ENCODE measurements at places on chromosomes 7 and 10. TPM values are rescaled to one million over a fixed set of nuclear protein-coding genes. Genes with fewer than 3 reads are reported as not detected.

The RADIL gene
- 1.5 TPM for total RNA-seq

The METTL27 gene
- 2.5 TPM for total RNA-seq

The VIPR2 gene
- 0.06 TPM for total RNA-seq

The UNCX gene
- not detected for total RNA-seq

The GSTK1 gene
- total RNA-seq = 87.4 TPM

The PILRA gene
- not detected for total RNA-seq

The GHRHR gene
- total RNA-seq = not detected

The PLEKHA1 gene
- 19.9 TPM for total RNA-seq

The SYCE1 gene
- 0.19 TPM for total RNA-seq

The TDRD1 gene
- total RNA-seq = 1.9 TPM

The POR gene
- total RNA-seq = 91.3 TPM

The STYXL1 gene
- 44.9 TPM for total RNA-seq

The COL28A1 gene
- 0.13 TPM for total RNA-seq

The SEPHS1 gene
- 27.9 TPM for total RNA-seq

The POLR2J2 gene
- total RNA-seq = 4.7 TPM

The ADCYAP1R1 gene
- total RNA-seq = under 0.01 TPM

The NME8 gene
- not detected for total RNA-seq

The CTTNBP2 gene
- 1.9 TPM for total RNA-seq

The PIK3CG gene
- total RNA-seq = 0.26 TPM

The AP3M1 gene
- 39.5 TPM for total RNA-seq

The PRKRIP1 gene
- total RNA-seq = 14.6 TPM

All from aortic smooth muscle cell (primary cell).